Hematopoietic multipotent progenitor cell treated with erythropoietin and hydrocortisone succinate and interleukin-3 and kit ligand, for 17 days (in vitro differentiated cells): ENCODE measurements at places on chromosomes 12 and 14.

GRCh38 chr14:30673071-30673470 is 51.0 kb downstream of the SCFD1 start:
- DNase-seq, result no peak

- DNase-seq, result no peak
These were observed 159.3 kb downstream of the SLC2A13 start for GRCh38 chr12:39946361-39947280.

DNA sequence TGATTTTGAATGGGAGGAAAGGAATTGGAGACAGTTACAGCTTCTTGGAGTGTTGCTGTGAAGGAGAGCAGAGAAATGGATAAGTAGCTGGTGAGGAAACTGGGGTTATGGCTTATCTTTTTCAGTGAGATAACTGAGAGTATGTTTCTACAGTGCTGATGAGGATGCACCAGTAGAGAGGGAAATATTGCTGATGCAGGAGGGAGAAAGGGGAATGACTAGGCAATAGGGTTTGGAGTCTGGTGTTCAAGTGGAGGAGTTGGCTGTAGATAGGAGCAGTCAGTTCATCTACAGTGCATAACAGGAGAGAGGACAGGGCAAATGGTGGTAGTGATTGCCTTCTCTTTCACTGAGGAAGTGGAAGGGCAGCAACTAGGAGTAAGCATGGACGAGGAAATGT is 33.0 kb downstream of the SPATS2 start:
- no peak for DNase-seq

- no peak for DNase-seq
These were observed 270.6 kb upstream of the TBX3 start for GRCh38 chr12:114954511-114955055.

DNA sequence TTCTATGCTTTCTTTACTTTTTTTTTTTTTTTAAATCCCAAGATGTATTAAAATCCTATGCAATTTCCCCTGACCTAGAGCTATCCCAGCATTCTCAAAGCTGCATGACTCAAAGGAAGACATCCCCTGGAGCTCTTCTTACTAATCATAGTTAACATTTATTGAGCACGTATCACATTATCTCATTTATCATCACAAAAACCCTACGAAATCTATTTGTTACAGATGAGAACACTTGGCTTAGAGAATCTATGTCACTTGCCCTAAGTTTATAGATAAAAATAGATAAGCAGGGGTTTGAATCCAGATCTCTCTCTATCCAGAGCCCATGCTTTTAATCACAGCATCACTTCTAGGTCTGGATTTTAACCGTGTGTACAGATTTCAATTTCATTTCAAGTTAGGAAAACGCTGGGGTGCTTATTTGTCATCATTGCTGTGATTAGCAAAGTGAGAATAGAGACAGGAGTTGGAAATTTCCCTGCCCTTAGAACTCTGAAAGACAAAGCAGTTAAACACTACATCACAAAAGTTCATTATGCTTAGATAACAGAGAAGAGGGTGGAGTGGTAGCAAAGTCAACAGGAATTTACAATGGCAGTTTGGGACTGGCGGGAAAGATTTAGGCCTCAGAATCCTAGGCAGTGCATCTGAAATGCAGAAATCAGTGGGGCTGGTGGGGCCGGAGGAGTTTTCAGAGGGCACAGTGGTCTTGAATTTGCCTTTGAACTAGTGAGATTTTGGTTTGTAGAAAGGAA is 177.7 kb upstream of the FRMD6 start:
- DNase-seq, result no peak

GRCh38 chr12:57881475-57881874 is 34.9 kb upstream of the CTDSP2 start:
- DNase-seq, result no peak

GRCh38 chr12:45165284-45165683 is 50.6 kb upstream of the ANO6 start:
- no peak for DNase-seq
